ENCODE measurements at places on chromosomes 2 and 18. TPM values are rescaled to one million over a fixed set of nuclear protein-coding genes. Genes with fewer than 3 reads are reported as not detected.

The THSD7B gene
- total RNA-seq: not detected

The BOK gene
- 27.7 TPM for total RNA-seq

The PLA2R1 gene
- total RNA-seq: 2.6 TPM

The DIPK1C gene
- not detected for total RNA-seq

The MAP3K19 gene
- not detected for total RNA-seq

The PXDN gene
- total RNA-seq: 16.2 TPM

The ETAA1 gene
- 8.7 TPM for total RNA-seq

The CIB4 gene
- total RNA-seq: 0.16 TPM

The FIGLA gene
- total RNA-seq: not detected

The CCL20 gene
- total RNA-seq: 7.8 TPM

The STARD6 gene
- not detected for total RNA-seq

The SERPINB4 gene
- 0.15 TPM for total RNA-seq

The SERPINB10 gene
- total RNA-seq: not detected

The HOXD13 gene
- total RNA-seq: 0.15 TPM

The SERPINB13 gene
- not detected for total RNA-seq

The ACKR3 gene
- total RNA-seq: 12.0 TPM

The C18orf32 gene
- 17.4 TPM for total RNA-seq

The DQX1 gene
- total RNA-seq: 0.10 TPM

The CROCC2 gene
- total RNA-seq: not detected

The ATP6V1B1 gene
- total RNA-seq: 3.6 TPM

The PTRHD1 gene
- 68.1 TPM for total RNA-seq

The EVX2 gene
- total RNA-seq: not detected

The ZC3H15 gene
- total RNA-seq: 81.4 TPM

The HSPE1 gene
- total RNA-seq: 509 TPM

The DOK6 gene
- not detected for total RNA-seq

The PCARE gene
- total RNA-seq: not detected

The ACTG2 gene
- 0.30 TPM for total RNA-seq

The FOXI3 gene
- total RNA-seq: 0.05 TPM

The IL18R1 gene
- 1.0 TPM for total RNA-seq

The IHH gene
- total RNA-seq: 0.64 TPM

The DYSF gene
- 0.56 TPM for total RNA-seq

The MC4R gene
- total RNA-seq: not detected

The C2orf15 gene
- total RNA-seq: 0.46 TPM

The COQ10B gene
- 17.1 TPM for total RNA-seq

The FKBP7 gene
- 9.9 TPM for total RNA-seq

The ANKRD62 gene
- not detected for total RNA-seq

The FBXO36 gene
- 0.87 TPM for total RNA-seq

The RAB6C gene
- total RNA-seq: not detected

The TMEM163 gene
- total RNA-seq: 0.16 TPM

The CAPN14 gene
- total RNA-seq: 0.05 TPM

Data from A549 treated with Hydrocortisone at 1 μM for 4 hours (cell line).